Activated CD4-positive, alpha-beta T cell treated with anti-CD3 and anti-CD28 coated beads, Interleukin-2, amount 10 ng/mL, durations not matched to agents 24 days and 14 days (primary cell): ENCODE measurements at places on chromosomes 2 and 18. TPM values are rescaled to one million over a fixed set of nuclear protein-coding genes. Genes with fewer than 3 reads are reported as not detected.

Gene ZRANB3
- 6.8 and 9.2 TPM in 2 replicates for total RNA-seq

- no peak overlapping the region for H3K4me3 ChIP-seq
- no peaks in the 10 kb centered on the region for H3K36me3 ChIP-seq
- peaks cover 4% of the 10 kb centered on the region for H3K27me3 ChIP-seq
- no peak overlapping the region for H3K27ac ChIP-seq
- H3K4me1 ChIP-seq: no peaks in the 10 kb centered on the region
- no peak for DNase-seq
These were observed 97.8 kb downstream of the CSRNP3 start for GRCh38 chr2:165567273-165567672.

DNA sequence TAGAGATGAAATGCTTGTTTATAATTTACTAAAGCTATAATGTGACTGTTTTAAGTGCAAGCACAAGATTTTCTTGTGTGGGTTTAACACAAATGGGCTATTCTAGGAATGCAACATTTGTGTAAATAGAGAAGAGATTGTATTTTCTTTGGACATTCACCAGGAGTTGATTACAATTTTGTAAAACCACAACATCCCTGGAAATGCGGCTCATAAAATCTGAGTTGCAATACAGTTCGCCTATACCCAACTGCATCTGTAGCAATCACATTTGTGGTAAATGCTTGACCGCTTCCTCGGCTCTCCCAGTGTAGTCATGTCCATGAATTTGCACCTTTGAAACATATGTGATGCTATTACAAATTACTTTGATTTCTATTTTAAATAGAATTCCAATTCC, 348.7 kb upstream of the CDH20 start:
- no peaks in the 10 kb centered on the region for H3K4me1 ChIP-seq
- H3K4me3 ChIP-seq: no peak overlapping the region

GRCh38 chr2:24643051-24643450, 150.1 kb downstream of the PTRHD1 start:
- no peaks in the 10 kb centered on the region for H3K4me1 ChIP-seq
- H3K4me3 ChIP-seq: no peak overlapping the region
- DNase-seq: no peak
- H3K27me3 ChIP-seq: no peaks in the 10 kb centered on the region
- H3K36me3 ChIP-seq: peaks cover 2% of the 10 kb centered on the region
- no peak overlapping the region for H3K27ac ChIP-seq

GRCh38 chr2:188032306-188032705, 259.4 kb upstream of the GULP1 start:
- H3K27me3 ChIP-seq: no peaks in the 10 kb centered on the region
- DNase-seq: no peak
- H3K36me3 ChIP-seq: no peaks in the 10 kb centered on the region
- H3K4me3 ChIP-seq: no peak overlapping the region

DNA sequence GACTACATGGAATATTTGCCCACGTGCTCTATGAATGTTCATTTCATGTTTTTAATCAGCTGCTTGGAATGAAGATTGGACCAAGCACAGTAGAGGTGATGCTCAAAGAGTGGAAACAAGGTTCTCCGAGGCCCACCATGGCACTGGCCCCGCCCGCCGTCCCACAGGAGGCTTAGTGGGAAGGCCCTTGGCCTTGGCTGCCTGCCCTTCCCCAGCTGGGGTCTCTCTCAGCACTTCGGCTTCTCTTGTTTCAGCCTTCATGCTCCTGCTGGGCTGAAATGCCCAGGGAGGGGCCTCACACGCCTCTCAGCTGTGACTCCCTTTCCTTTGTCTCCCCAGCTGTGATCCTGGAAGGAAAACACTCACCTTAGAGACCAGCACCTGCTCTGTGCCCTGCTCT, 833.2 kb downstream of the GALR1 start:
- H3K27me3 ChIP-seq: no peaks in the 10 kb centered on the region
- DNase-seq: no peak
- H3K4me1 ChIP-seq: no peaks in the 10 kb centered on the region
- H3K36me3 ChIP-seq: no peaks in the 10 kb centered on the region
- H3K4me3 ChIP-seq: no peak overlapping the region
- no peak overlapping the region for H3K27ac ChIP-seq

DNA sequence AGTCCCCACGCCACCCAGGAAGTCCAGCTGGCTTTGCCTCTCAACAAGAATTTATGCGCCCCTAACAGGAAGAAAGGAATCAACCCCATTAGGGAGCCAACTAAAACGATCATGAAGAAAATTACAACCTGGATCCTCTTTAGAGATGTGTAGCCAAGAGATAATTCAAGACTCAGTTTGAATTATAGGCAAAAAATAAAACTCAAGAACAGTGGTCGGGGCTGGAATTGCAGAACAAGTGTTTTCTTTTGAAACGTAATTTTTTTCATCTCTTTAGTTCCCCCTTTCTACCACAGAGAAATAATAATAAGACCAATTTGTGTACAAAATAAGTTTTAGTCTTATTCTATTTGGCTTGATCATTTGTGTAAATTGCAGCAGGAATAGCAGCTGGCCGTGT, 22.4 kb downstream of the PDCD1 start:
- peaks cover 14% of the 10 kb centered on the region for H3K4me1 ChIP-seq
- H3K27me3 ChIP-seq: peaks cover 53% of the 10 kb centered on the region
- H3K27ac ChIP-seq: no peak overlapping the region
- H3K4me3 ChIP-seq: no peak overlapping the region
- no peak for DNase-seq

DNA sequence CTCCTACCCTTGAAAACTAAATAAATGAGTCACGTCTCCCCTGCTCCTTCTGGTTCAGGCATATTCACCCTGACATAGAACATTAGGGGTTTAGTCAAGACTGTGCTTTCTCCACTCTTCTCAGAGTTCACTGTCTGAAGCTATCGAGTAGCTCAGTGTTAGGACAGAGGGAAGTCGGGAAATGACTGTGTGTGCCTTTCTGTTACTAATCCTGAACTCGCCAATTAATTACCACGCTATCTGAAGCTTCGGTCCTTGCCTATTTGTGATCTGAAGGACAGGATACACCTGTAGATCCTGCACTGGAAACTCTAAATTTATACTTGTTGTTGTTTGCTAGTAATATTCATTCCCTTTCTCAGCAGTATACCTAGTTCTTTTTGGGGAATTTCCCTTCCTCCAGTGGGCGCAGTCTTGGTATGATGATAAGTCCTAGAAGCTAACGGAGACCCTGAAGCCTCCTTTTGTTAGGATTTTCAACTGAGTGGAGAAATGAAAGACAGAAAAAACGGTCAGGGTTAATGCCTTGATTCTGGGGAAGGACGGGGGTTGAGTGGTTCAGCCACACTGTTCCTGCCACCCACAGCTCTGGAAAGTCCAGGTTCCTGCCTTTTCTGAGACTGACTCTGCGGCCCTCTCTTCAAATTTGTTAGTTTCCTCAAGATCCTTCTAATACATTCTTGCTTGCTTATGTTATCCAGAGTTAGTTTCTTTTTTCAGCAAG, 218.0 kb downstream of the DLGAP1 start:
- no peak overlapping the region for H3K27ac ChIP-seq
- no peaks in the 10 kb centered on the region for H3K4me1 ChIP-seq
- no peaks in the 10 kb centered on the region for H3K27me3 ChIP-seq
- no peaks in the 10 kb centered on the region for H3K36me3 ChIP-seq
- no peak for DNase-seq

Gene TUBB8B
- total RNA-seq: not detected in 2 replicates

GRCh38 chr2:189654641-189655040, 6.6 kb upstream of the ASNSD1 start:
- H3K4me3 ChIP-seq: no peak overlapping the region
- H3K27me3 ChIP-seq: no peaks in the 10 kb centered on the region
- peaks cover 23% of the 10 kb centered on the region for H3K4me1 ChIP-seq
- DNase-seq: no peak
- no peak overlapping the region for H3K27ac ChIP-seq

DNA sequence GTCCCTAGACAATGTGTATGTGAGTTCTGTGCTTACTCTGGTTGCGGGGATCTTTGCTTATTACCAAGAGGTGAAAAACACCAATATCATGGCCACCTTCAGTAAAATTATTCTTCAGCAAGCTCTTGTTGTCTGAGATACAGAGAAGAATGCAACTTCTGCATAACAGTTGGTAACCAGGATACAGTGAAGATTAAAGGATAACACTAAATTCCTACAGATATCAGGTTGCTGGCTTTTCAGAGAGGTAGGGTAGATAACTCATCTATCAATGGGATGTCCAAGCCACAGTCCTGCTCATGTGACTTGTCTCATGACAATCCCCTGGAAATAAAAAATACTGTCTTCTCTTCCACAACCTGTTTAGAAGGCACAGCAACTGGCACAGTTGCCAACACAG, 308.5 kb downstream of the TNS1 start:
- peaks cover 6% of the 10 kb centered on the region for H3K4me1 ChIP-seq
- H3K4me3 ChIP-seq: no peak overlapping the region
- DNase-seq: no peak
- H3K27ac ChIP-seq: no peak overlapping the region
- no peaks in the 10 kb centered on the region for H3K36me3 ChIP-seq
- no peaks in the 10 kb centered on the region for H3K27me3 ChIP-seq

Gene CNTNAP5
- total RNA-seq: not detected in 2 replicates

Gene PAIP2B
- 0.63 and 0.64 TPM in 2 replicates for total RNA-seq

GRCh38 chr2:120935339-120936313, 200.0 kb downstream of the GLI2 start:
- H3K4me3 ChIP-seq: no peak overlapping the region
- no peaks in the 10 kb centered on the region for H3K36me3 ChIP-seq
- H3K27ac ChIP-seq: no peak overlapping the region
- H3K4me1 ChIP-seq: no peaks in the 10 kb centered on the region

DNA sequence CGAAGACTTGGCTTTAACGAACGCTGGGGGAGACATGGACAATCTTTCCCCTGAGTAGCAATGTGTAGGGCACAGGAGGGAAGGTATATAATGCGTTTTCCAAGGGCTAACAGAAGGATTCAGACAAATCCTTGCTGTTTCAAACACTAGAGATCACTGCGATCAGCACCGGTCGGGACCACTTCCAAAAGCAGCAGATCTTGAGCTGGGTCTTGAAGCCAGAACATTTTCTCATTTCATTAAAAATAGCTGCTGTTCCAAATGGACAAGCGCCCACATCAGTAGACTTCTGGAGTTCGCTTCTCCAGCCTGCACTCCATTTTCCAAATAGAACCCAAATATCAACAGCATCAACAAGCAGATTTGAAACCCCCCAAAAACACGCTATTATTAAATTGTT, 65.1 kb upstream of the MAPRE2 start:
- no peak for DNase-seq
- no peak overlapping the region for H3K27ac ChIP-seq
- H3K4me3 ChIP-seq: peak overlapping the region; percentile 82
- peaks cover 39% of the 10 kb centered on the region for H3K27me3 ChIP-seq
- H3K36me3 ChIP-seq: no peaks in the 10 kb centered on the region

Gene ABCG8
- total RNA-seq: not detected in 2 replicates

Gene DYNAP
- total RNA-seq: not detected in 2 replicates

DNA sequence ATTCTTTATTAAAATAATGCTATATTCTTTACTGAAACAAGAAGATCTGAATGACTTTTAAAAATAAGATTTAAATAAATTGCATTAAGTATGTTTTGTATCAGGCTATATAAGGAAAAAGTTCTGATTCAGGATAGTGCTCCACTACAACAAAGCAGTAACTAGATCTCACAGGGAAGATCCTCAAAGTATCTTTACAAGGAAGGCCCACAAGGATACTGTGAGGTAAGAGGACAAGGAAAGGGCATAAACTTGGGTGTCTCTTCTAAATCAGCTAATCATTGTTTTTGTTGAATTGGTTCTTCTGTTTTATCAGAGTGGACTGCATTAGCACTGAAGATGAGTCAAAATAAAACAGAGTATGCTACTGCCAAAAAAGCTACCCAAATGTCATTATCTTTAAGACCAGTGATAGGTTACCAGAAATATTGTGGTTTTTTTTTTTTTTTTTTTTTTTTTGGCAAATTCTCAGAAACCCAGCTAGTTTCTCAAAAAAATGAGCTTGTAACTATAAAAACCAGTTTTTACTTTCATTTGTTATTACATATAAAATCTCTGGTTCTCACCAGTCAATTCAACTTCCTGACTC, 160.9 kb downstream of the BAZ2B start:
- DNase-seq: no peak
- H3K36me3 ChIP-seq: no peaks in the 10 kb centered on the region
- H3K27me3 ChIP-seq: no peaks in the 10 kb centered on the region
- no peak overlapping the region for H3K27ac ChIP-seq
- no peak overlapping the region for H3K4me3 ChIP-seq

Gene TBR1
- 0.16 TPM in 1 of 2 replicates, not detected in the other for total RNA-seq

Gene IAH1
- 76.0 and 78.6 TPM in 2 replicates for total RNA-seq

DNA sequence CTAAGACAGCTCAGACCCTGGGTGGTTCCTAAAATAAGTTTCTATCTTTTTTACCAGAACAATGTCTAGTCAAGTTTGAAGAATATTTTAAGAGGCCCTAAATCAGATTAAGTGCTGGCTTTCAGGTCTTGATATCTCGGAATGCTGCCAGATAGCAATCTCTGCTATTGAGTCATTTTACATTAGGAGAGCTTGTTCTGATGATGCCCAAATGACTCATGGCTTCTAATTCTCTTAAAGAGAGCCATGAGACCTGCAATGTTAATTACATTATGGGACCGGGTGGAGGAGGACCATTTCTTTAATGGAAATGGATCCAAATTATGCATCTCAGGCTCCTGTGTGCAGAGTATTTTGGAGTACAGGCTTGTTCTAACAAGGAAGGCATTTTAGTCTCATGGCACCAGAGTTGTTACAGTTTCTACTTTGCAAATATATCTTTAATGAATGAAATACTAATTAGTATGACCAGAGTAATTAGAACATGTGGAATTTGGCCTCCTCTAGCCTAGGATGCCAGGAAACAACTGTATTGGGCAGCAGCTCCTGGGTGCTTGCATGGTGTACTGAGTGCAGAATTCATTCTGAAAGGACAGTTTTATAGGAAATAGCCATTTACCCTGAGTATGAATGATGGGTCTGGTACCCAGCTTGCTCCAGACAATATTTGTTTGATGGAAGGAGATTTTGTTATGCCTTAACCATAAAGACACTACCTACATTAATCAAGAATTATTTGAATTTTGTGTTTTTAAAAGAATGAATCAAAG, 94.0 kb upstream of the SULT1C3 start:
- no peaks in the 10 kb centered on the region for H3K27me3 ChIP-seq
- H3K4me1 ChIP-seq: no peaks in the 10 kb centered on the region
- DNase-seq: no peak
- no peak overlapping the region for H3K27ac ChIP-seq

Gene EPG5
- 14.9 and 15.5 TPM in 2 replicates for total RNA-seq

Gene MLPH
- total RNA-seq: not detected in 2 replicates

DNA sequence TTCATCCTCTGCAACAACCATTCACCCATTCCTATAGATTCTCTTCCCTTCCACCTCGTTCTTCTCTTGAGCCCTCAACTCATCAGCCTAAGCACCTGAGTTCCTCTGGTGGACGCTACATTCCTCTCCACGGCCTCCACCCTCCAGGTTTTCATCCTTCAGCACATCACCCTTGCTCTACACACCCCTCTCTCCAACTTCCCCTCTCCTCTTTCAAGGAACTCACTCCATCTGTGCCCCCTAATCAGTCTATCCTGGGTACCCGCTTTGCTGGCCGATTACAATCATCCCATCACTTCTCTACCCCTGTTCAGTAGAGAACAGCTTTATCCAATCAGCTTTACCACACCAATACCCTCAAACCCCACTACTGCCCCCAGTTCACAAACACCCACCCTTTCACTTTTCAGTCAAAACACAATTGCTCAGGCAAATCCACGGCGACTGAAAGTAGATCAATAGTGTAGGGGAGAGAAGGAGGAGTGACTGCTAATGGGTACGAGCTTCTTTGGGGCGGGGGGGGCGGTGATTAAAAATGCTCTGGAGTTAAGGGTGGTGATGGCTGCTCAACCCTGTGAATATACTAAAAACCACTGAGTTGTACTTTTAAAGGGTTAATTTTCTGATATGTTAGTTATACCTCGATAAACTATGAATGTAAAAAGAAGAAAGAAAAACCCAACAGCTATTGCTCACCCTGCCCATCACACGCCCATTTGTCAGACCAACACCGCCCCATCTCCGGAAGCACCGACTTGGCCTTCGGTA, 857 bp downstream of the DYM start:
- peaks cover 22% of the 10 kb centered on the region for H3K4me1 ChIP-seq
- peak; percentile 66 for DNase-seq
- H3K27ac ChIP-seq: peak overlapping the region; percentile 74
- peaks cover 11% of the 10 kb centered on the region for H3K36me3 ChIP-seq
